ENCODE measurements at places on chromosomes 7 and 10.

DNA sequence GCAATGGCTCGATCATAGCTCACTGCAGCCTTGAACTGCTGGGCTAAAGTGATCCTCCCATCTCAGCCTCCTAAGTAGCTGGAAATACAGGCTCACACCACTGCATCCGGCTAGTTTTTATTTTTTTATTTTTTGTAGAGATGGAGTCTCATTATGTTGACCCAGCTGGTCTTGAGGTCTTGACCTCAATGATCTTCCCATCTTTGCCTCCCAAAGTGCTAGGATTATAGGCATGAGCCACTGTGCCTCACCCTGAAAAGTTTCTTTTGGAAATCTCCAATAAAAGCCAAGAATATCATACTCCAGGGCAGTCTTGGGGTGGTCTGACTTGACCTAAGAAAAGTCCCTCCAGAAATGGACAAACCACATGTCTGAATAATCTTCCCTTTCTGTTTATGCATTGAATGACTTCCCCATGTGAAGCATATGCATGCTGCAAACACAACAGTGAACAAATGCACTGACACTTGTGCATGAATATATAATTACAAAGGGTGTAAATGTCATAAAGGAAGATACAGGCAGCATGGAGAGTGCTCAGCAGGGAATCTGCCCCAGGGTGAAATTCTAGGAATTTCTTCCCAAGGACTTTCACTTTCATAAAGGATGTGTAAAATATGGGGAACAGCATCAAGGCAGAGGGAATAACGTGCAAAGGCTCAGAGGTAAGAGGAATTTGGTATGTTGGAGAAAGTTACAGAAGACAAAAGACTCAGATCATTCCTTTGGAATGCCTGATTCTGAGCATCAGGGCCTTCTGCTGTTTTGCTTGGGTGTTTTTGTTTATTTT lies 142.4 kb upstream of the LYZL1 start:
- no peak for DNase-seq

DNA sequence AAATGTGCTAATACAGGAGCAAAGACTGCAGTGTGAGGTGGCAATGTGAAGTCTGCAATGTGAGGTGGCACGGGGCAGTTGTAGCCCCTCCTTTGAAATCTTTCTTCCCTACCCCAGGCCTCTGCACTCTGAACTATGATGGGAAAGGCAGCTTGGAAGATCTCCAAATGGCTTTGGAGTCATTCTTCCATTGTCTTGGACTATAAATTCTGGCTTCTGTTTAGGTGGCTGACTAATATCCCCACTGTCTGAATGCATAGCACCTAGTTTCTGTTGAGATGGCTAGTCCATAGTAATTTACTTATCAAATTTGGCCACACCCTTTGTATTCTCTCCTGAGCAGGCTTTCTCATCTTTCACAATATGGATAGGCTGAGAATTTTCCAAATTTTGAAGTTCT lies 175.0 kb downstream of the CFTR start:
- DNase-seq = no peak

GRCh38 chr7:135711139-135711469 lies 16.9 kb downstream of the SLC13A4 start:
- DNase-seq = no peak

DNA sequence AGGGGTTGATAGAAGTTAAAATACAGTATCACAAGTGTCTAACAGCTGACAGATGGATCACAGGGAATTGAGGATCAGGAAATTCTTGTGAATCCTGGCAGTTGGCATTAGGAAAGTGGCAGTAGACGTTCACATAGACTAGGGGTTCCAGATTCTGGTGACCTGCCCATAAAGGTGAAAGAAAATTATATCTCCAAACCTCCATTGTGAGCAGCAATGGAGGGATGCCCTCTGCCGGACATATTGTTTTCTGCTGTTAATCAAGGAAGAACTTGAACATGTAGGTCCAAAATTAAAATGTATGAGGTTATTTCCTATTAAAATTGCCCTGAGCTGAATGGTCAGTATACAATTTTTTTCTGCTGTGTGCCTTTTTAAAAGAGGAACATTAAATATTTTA lies 5.1 kb downstream of the NME8 start:
- DNase-seq = no peak

- no peak for DNase-seq
Observed at GRCh38 chr10:110326351-110327032, 21.8 kb upstream of the SMNDC1 start.

GRCh38 chr10:29199941-29200679 lies 88.8 kb upstream of the LYZL1 start:
- no peak for DNase-seq

DNA sequence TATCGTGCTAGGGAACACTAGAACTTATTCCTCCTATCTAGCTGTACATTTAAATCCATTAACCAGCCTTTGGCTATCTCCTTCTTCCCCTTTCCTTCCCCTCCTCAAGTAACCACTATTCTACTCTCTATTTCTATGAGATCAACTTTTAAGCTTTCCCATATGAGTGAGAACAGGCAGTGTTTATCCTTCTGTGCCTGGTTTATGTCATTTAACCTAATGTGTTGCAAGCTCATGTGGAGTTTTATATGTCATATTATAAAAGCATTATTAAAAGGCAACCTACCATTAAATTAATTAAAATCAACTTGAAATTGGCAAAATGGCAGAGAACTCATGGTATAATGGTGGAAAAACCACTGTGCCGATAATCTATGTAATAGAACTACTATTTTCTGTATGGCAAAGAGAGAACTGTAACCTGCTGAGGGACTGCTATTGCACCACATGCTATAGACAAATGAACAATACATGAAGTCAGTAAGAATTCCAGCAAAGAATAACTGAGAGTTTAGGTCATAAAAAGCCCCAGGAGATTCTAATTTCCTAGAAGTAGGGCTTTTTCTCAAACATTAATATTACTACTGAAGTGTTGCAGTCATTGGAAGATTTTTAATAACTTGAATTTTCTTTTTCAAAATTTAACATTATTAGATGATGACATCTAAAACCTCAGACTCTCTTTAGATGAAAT lies 81.8 kb downstream of the LRRN3 start:
- DNase-seq = no peak

GRCh38 chr7:134632937-134633540 lies 13.6 kb upstream of the BPGM start:
- no peak for DNase-seq

GRCh38 chr10:103232772-103233488 lies 12.8 kb upstream of the RPEL1 start:
- no peak for DNase-seq

DNA sequence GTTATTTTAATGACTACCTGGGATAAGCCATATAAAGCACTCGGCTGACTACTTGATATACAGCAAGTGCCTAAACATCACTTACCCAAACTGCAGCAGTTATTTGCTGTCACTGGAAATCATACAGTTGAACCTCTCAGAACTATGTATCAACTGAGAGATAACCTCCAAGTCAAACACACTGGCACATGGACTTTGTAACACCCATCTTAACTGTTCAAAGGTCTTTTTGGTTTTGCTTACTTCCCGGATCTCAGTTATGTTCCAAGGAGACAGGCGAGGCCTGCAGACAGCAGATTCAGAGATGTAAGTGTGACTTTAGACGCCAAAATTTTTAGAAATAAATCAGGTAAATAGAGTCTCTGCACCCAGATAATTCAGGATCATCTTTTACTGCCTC lies 34.6 kb upstream of the DAGLB start:
- no peak for DNase-seq

- no peak for DNase-seq
Observed at GRCh38 chr10:10647331-10647730, 370.3 kb upstream of the CELF2 start.

- DNase-seq = no peak
Observed at GRCh38 chr10:103457176-103457712, 1.5 kb downstream of the CALHM1 start.

- DNase-seq = no peak
Observed at GRCh38 chr7:10245406-10245805, 728.3 kb upstream of the PHF14 start.

GRCh38 chr10:76184647-76185046 lies 753.2 kb downstream of the LRMDA start:
- DNase-seq = no peak

- no peak for DNase-seq
Observed at GRCh38 chr10:86632009-86632800, 22.1 kb upstream of the OPN4 start.

- DNase-seq = no peak
Observed at GRCh38 chr10:108787932-108788331, 1135.4 kb downstream of the XPNPEP1 start.

DNA sequence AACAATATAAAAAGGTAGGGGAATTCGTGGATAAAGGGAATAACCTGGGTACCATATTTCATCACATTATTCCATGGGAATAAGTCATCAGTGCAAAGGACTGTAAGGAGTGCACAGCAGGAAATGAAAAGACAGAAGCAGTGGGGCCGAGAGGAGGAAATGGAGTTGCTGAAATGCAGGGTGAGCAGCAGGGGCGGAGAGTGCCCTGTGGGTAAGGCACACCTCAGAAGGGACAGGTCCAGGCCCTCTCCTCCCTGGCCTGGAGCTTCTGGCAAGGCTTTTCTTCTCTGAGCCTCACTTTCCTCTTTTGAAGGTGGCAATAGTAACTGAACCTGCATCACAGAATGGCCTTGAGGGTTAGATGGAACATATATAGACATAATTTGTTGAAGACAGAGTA lies 26.2 kb downstream of the IKZF1 start:
- DNase-seq = no peak

DNA sequence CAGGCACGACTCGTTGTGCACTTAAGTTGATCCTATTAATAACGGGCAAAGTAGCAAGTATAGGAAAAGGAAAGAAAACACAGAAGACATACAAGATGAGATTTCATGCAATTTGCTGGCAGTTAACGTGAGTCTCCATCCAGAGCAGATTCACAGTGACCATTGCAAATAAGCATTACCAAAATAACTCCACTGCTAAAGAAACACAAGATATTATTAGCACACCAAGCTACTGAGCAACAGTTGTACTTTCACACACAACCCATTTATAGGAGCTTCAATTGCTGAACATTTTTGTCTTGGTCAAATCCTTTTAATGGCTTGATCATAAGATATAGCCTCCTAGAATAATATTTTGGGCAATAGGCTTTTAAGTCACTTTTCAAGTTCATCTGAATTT lies 187.7 kb upstream of the HGF start:
- DNase-seq = no peak

DNA sequence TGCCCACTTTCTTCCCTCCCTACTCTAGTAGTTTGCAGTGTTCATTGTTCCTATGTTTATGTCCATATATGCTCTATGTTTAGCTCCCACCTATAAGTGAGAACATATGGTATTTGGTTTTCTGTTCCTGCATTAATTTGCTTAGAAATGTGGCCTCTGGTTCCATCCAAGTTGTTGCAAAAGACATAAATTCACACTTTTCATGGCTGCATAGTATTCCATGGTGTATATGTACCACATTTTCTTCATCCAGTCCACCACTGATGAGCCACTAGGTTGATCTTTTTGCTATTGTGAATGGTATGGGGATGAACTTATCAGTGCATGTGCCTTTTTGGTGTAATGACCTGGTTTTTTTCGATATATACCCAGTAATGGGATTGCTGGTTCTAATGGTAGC lies 1089.1 kb downstream of the GRM8 start:
- no peak for DNase-seq

DNA sequence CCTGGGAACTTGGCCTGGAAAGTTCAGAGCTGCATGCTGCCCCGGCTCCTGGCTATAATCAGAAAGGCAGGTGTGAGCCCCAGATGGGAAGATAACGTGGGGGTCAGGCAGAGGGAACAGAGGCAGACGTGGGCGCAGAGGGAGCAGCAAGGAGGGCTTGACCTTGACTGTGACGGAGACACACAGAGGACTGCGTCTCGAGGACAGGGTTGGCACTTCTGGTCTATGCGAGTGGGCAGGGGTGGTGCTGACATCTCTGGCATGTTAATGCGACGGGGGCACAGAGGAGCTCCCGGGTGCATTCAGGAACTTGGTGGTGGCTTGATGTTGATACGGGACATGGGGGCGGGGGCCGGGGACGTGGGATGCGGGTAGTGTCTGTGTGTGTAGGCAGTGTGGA lies 232.1 kb upstream of the GRB10 start:
- DNase-seq = no peak

Measured in activated naive CD4-positive, alpha-beta T cell (primary cell).